Activated T-cell treated with anti-CD3 and anti-CD28 coated beads for 4 hours (primary cell): ENCODE measurements at places on chromosomes 11 and 22.

GRCh38 chr22:46998331-46998730, 235.9 kb downstream of the TBC1D22A start:
- no peak for DNase-seq

DNA sequence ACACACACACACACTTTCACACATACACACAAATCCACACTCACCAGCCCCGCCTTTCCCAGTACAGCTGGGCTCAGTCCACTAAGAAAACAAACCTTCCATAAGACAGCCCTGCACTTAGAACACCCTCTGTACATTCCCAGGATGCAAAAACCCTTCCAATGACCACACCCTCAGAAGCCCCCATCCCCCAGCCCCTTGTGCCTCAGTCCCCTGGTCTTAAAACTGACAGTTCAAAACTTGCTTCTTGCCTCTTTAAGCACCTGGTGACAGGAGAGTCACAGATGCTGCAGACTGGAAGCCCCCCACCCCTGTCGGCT, 23.0 kb downstream of the APLNR start:
- DNase-seq, result no peak

- no peak for DNase-seq
These were observed 35.4 kb downstream of the SLN start for GRCh38 chr11:107676336-107677057.

DNA sequence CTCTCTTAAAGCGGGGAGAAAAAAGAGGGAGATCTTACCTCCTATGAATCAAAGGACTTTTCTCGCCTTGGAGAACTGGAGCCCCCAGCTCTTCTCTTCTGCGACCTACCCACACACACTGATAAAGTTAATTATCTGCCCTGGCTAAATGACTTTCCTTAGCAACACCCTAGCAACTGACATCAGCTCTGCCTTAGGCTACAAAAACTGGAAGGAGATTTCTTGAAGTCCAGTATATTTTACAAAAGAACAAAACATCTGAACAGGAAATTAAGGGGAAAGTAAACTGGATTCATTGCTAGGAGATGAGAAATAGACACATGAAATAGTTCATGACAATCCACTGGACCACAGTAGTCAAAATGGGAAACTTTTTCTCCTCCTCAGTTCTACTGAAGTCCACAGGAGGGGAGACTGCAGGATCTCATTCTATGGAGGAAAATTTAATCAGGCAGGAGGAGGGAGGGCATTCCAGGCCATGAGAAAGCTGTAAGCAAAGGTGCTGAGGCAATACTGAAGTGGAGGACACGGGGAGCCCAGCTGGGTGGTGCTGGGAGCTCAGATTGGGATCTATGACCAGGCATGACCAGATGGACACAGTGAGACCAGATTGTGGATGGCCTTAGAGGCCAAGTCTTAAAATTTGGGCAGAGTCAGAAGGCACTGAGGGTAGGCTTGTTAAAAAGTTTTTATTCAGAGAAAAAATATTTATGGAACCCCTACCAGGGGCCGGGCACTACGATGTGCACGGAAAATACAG, 3.7 kb upstream of the SPON1 start:
- DNase-seq, result no peak

GRCh38 chr22:22933100-22933806, 45.6 kb downstream of the IGLL5 start:
- no peak for DNase-seq

DNA sequence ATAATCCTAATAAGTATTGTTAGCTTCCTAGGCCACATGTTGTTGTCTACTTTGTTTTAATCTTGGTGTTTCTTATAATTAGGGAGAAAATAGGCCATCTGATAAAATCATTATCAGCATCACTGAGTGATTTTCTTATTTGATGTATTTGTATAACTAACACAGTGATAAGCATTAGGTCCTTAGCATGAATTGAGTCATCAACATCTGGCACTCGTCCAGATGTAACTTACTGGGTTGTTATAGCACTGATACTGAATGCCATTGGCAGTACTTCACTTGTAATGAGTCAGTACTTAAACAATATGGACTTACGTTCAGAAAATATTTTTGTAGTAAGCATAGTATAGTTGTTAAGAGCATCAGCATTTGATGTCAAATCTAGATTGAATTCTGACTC, 16.2 kb downstream of the API5 start:
- no peak for DNase-seq

- DNase-seq, result no peak
These were observed 137.8 kb upstream of the UBASH3B start for GRCh38 chr11:122517403-122518379.

DNA sequence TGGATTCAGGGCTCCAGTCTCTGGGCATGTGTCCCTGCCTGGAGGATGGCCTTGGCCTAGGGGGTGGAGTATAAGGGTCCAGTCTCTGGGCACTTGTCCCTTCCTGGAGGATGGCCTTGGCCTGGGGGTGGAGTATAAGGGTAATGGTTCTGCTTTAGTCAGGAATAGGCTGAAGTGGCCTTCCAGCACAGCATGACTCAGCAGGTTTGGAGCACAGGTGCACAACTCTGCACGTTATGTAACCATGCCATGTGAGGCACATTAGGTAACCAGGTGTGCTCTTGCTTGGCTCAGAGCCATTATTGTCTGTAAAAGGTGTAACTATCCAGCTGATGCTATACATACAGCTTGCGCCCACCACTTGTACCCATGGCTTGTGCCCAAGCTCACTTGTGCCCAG, 48.4 kb upstream of the POLD3 start:
- no peak for DNase-seq

DNA sequence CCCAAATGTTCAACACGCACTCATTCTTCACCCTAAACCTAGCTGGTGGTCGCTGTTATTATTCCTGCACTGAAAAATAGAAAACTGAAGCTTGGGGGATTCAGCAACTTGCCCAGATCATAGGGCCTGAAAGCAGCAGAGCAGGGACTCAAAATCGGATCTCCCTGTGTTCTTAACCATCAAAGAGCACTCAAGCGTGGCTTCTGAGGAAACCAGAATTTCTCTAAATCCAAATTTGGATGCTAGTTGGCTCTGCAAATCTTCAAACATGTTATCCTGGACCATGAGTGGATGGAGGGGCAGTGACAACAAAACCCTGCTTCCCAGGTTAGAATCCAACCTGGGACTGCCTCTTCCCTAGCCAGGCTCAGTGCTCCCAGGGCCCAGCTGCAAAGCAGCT, 11.6 kb upstream of the ARAP1 start:
- no peak for DNase-seq
